ENCODE measurements at places on chromosomes 16 and 17.

DNA sequence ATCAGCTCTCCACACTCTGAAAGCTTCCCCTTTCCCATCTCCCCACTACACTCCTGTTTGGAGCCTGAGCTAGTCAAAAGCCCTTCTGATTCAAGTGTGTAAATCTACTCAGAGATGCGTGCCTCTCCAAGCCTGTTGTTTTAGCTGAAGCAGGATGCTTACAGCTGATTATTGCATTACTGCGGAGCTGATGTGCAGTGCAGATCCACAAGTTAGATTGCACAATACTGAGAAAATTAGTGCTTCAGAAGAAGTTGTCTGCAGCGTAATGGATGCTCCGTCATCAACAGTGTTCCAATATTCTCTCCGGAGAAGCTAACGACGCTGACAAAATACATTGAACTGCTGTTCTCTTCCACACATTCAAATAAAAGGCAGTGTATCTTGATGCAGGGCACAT, 44.8 kb upstream of the NLRP1 start:
- no peak for DNase-seq

DNA sequence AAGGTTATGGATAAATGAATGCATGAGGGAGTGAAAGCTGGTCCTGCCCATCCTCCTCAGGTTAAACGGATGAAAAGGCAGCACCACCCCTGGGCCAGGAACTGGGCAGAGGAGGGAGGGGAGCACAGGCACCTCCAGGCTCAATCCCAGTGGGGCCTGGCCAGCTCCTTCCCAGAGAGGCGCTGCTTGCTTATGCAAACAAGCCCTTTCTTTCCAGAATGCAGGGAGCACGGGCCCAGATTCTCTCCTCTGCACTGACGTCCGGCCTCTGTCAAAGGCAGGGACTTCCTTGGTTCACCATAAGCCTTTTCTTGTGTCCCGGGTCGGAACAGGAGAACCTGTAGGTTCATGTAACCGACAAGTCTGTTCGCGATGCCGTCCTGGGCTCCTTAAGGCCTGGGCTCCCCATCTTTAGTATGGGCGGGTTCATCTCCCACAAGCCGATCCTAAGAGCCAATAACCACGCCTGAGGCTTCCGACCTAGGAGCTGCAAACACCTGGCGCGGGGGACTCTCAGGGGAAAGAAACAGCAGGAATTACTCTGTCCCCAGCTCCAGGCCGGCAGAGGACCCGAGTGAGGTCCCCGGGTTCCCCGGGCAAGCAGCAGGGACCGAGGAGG, 16.3 kb downstream of the ENPP7 start:
- DNase-seq = no peak

- DNase-seq = no peak
Measured at GRCh38 chr17:44758414-44759085, at the start of gene ADAM11. Gene ADAM11, plus strand, starts transcription at chr17:44758988. Its CDS starts 212 bp downstream, at chr17:44759200.

- no peak for DNase-seq
Measured at GRCh38 chr16:8547762-8548161, 42.5 kb downstream of the TMEM114 start.

GRCh38 chr16:12110361-12111107, 134.0 kb downstream of the SNX29 start:
- no peak for DNase-seq

DNA sequence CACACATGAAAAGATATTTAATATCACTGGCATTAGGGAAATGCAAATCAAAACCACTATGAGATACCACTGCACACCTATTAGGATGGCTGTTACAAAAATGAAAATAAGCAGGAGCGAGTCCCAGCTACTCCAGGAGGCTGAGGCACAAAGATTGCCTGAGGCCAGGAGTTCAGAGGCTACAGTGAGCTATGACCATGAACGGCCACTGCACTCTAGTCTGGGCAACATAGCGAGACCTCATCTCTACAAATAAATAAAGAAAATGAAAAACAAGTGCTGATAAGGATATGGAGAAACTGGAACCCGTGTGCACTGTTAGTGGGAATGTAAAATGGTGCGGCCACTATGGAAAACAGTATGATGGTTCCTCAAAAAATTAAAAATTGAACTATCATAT, 23.6 kb downstream of the KIFC3 start:
- no peak for DNase-seq

DNA sequence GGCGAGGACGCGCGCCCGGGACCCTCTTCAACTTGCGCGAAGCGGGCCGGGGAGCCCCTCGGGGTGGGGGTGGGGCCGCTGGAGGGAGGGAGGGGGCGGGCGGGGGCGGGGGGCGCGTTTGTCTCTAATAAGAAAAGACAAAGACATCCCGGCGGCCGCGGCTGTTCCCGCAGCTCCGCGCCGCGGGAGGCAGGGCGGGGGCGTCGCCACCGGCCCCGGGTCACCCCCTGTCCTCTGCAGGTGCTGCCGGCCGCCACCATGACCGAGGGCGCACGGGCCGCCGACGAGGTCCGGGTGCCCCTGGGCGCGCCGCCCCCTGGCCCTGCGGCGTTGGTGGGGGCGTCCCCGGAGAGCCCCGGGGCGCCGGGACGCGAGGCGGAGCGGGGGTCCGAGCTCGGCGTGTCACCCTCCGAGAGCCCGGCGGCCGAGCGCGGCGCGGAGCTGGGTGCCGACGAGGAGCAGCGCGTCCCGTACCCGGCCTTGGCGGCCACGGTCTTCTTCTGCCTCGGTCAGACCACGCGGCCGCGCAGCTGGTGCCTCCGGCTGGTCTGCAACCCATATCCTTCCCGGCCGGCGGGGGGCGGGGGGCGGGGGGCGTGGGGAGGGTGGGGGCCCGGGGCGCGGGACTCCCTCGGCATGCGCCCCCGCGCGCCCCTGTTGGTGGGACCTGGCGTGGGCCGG, 714 bp downstream of the CACNA1H start:
- no peak for DNase-seq

GRCh38 chr17:21674242-21674731, 18.0 kb upstream of the KCNJ18 start:
- no peak for DNase-seq

DNA sequence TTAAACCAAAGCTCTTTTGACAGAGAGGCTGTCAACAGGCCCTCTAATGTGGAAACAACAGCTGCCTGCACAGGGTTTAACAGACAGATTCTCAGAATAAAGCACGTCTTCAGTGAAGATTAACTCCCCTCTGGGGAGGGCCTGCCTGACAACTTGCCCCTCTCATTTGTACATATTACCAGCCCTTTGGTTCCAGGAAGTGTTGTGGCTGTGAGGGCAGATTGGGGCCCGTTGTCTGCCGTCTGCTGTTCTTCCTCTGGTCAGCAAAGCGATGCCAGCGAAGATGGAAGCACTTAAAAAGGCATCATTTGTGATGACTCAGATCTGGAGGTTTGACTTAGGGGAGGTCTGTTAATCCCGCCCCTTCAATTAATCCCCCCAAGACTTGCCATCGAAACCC, 177.0 kb upstream of the IRX6 start:
- DNase-seq = peak; percentile 72

DNA sequence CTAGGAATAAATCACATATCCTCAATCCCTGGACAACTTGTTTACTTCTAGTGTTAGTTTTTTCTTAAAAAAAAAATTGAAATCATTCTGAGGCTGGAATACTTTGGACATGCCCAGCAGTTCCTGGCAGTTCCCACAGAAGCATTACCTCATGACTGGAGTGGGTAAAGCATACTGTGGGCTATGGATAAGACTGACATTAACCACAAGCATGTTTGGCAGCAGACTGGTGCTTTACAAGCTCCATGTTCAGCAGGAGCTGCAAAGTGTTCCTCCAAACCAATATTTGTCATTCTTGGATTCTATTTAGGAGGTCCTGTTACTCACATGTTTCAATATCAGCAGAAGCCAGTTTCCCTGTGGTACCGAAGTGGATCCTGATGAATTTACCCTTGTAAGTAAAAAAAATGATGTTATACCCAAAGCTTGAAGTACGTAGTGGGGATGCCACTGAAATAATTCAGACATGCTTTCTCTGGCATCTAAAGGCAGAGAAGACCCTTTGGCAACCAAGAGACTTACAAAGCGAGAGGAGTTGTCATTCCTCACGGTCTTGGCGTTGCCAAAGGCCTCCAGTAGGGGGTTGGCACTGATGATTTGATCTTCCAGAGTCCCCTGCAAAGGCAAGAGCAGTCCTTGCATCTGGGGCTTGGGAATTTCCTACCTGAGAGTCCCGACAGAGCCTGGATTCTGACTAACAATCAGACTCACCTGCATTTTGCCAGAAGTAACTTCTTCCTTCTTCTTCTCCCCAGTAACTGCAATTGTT, 4.9 kb downstream of the MYH1 start:
- no peak for DNase-seq

DNA sequence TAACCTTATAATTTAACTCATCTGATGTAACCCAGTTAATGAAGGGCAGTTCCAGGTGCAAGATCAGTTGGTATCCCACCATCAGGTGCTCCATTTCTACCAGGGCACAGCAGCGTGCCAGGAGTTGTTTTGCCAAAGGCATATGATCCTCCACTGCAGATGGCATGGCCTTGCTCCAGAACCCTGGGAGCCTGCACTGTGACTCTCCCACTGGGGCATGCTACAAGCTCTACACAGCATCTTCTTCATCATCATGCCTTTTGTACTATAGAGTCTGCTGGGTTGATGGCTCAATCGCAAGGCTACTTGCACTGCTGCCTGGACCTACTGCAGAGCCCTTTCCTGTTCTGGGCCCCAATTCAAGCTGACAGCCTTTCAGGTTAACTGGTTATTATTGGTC, 11.3 kb upstream of the MAPT start:
- DNase-seq = no peak

GRCh38 chr17:68347380-68347779, 56.1 kb downstream of the ARSG start:
- no peak for DNase-seq

- DNase-seq = no peak
Measured at GRCh38 chr17:38867179-38867967, 2.5 kb upstream of the LASP1 start.

GRCh38 chr16:85350973-85351372, 238.7 kb upstream of the CIBAR2 start:
- DNase-seq = peak; percentile 85

DNA sequence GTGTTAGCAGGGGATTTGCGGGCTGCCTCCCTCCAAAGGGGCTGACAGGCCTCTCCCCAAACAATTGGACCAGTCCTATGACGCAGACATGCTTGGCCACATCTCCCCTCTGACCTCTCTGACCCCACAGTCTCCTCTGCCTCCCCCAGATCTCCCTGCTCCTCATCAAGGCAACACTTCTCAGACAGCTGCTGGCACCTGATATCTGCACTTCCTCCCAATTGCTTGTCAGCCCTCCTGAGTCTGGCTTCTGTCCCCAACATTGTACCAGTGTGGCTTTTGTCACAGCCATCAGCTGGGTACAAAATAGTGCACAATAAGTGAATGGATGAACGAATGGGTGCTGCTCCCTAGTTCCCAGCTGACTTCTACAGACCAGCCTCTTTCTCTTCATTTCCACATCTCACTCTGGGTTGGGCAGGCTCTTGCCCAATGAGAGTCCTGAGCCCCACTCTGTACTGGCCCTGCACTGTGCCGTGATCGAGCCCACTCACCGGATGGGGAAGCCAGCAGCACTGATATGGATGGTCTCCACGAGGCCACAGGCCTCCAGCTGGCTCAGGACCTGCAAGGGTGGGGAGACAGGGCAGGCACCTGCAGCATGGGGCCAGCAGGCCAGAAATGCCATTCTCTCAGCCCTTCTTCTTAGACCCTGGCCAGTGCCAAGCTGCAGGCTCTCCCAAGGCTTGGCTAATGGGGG, 17.1 kb downstream of the ZNHIT3 start:
- no peak for DNase-seq

GRCh38 chr16:49782405-49782804, 73.5 kb downstream of the ZNF423 start:
- no peak for DNase-seq

- no peak for DNase-seq
Measured at GRCh38 chr17:65231086-65231485, 93.9 kb downstream of the RGS9 start.

DNA sequence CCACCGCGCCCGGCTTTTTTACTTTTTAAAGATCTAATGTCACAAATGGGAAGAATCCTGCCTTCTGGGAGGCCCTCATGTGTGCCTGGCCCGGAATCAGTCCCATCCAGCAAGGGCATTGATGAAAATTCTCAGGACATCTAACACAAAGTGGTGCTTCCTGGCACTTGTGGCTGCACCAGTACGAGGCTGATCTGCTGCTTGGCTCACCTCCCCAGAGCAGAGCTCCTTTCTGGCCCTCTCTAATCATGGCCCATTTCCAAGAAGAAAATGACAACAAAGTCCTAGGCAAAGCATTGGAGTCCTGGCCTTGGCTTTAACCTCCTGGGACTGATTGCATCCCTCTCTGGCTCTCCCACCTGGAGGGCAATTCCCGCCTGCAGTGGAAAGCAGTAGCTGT, 50.7 kb upstream of the SIAH1 start:
- DNase-seq = no peak

DNA sequence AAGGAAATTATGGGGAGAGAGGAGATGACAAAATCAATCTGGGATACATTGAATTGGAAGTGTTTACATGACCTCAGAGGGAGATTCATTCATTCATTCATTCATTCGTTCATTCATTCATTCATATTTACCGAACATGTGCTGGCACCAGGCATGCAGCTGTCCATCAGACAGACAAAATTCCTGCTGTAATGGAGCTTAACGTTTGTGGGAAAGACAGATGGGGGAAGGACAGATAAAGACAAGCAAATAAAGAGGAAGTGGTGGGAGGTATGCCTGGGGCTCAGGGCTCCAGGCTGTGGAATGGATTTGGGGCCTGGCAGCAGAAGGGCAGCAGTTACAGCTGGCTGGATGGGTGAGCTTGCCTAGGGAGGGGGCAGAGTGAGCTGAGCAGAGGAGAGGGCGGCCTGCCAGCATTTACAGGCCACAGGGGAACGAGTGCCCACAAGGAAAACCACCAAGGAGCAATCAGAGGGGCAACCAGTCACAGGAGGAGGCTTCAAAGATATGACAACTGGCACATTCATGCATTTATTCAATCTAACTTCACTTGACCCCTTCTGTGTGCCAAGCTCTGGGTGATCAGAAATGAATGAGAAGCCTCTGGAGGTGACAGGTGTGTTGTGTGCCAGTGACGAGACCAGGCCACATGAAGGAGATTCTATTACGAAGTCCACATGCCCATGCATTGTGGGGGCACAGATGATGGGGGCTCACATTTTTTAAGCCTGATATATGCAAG, 48.5 kb downstream of the ARHGAP27 start:
- no peak for DNase-seq

- no peak for DNase-seq
Measured at GRCh38 chr16:13702614-13703013, 217.3 kb upstream of the ERCC4 start.

DNA sequence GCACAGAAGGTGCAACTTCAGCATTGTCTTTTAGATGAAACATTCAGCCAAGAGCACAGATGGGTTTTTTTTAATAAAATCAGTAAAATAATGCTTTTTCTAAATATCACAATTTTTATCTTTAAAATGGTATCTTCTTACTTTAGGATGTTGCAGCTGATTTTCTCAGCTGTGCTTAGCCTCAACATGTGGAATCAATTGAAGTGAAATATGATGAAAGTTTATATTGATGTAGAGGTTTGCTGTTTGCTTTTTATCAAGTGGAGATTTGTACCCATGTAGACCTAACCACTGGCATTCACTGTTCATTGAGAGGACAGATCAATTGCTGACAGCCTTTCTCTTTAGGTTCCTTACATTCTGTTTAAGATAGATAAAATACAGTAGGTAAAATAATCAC, 107.8 kb downstream of the CYB561 start:
- no peak for DNase-seq

- no peak for DNase-seq
Measured at GRCh38 chr16:15954814-15955151, 5.4 kb downstream of the ABCC1 start.

Measured in fibroblast of skin of left quadriceps (primary cell).